Activated CD8-positive, alpha-beta T cell treated with anti-CD3 and anti-CD28 coated beads for 36 hours (primary cell): ENCODE measurements at places on chromosomes 2 and 18. TPM values are rescaled to one million over a fixed set of nuclear protein-coding genes. Genes with fewer than 3 reads are reported as not detected.

- H3K36me3 ChIP-seq = peaks cover 3% of the 10 kb centered on the region
- H3K4me3 ChIP-seq = no peak overlapping the region
- peaks cover 1% of the 10 kb centered on the region for H3K4me1 ChIP-seq
- DNase-seq = no peak
Measured at GRCh38 chr2:181066333-181066732, 85.9 kb downstream of the UBE2E3 start.

DNA sequence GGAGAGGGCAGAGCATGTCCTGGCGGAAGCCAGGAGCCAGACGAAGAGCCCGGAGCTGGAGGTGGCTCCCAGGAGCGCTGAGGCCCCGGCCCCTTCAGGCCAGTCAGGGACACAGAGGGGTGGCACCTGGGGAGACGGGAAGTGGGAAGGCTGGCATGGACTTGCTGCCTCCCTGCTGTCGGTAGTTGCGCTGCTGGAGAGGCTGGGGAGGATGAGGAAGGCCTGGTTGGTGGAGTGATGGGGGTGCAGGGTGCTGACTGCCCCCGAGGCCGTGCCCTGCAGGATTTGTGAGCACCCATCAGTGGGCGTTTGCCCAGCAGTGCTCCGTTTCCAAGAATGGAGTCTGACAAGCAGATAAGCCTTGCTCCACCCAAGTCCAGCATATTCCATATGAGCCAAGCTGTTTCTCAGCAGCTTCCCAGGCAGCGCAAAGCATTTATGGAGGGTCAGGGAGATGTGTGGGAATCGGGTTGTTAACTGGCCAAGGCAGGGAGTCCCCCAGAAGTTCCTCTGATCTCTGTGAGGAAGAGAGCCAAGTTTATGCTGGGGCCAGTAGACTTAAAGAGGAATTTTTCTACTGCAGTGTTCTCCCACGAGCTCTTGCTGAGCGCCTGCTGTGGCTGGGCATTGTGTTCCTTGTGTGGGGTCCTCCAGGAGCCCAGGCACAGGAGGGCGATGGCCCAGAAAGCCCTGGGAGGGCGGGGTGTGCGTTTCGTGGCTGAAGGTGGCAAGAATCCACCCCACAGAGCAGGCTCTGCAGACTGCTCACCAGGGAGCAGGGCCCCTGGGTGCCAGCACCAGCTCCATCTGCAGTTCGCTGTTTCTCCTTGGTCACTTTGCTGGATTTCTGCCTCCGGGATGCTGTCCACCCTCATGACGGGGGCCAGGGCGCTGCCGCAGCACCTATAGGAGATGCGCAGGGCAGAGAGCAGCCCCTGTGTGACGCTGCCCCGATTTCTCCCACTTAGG lies 250.2 kb downstream of the ALPK2 start:
- H3K4me3 ChIP-seq = no peak overlapping the region
- DNase-seq = no peak
- H3K27ac ChIP-seq = no peak overlapping the region
- H3K27me3 ChIP-seq = no peaks in the 10 kb centered on the region

Gene TMEFF2
- not detected for total RNA-seq

GRCh38 chr2:158979772-158980171 lies 11.3 kb downstream of the TANC1 start:
- no peaks in the 10 kb centered on the region for H3K36me3 ChIP-seq
- H3K4me1 ChIP-seq = no peaks in the 10 kb centered on the region
- H3K27me3 ChIP-seq = peaks cover 15% of the 10 kb centered on the region
- H3K27ac ChIP-seq = no peak overlapping the region
- no peak overlapping the region for H3K4me3 ChIP-seq
- no peak for DNase-seq

Gene MAP3K19
- not detected for total RNA-seq

DNA sequence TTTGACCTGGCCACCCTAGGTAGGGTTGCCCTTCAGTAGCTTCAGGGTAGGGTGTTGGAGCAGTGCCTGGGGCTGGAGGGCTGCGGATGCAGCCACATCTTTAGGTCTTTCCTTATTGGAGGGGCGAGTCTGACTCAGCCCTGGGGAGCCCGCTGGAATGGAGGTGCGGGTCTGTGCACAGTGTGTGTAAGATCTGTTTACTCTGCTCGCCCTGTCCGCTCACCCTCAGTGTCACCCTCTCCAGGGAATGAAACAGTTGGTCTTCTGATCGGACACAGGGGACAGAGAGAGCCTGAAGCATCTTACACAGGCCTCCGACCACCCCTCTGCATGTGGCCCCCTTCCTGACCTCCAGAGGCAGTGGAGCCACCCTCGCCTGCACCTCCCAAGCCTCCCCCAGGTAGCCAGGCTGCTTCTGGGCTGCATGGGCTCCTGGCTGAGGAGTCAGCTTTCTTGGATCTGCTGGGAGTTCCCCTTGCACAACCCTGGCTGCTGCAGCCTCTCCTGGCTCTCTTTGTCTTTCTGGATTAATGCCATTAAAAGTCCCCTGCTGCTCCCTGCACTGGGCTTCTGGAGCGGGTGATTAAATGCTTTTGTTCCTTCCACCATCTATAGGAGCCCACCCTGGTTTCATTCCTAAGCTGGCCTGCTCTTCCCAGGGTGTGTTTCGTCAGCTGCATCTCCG lies 82.6 kb downstream of the ASB1 start:
- H3K36me3 ChIP-seq = no peaks in the 10 kb centered on the region
- no peak overlapping the region for H3K27ac ChIP-seq
- H3K4me1 ChIP-seq = no peaks in the 10 kb centered on the region
- H3K27me3 ChIP-seq = no peaks in the 10 kb centered on the region
- H3K4me3 ChIP-seq = no peak overlapping the region

Gene IL36RN
- total RNA-seq = not detected

DNA sequence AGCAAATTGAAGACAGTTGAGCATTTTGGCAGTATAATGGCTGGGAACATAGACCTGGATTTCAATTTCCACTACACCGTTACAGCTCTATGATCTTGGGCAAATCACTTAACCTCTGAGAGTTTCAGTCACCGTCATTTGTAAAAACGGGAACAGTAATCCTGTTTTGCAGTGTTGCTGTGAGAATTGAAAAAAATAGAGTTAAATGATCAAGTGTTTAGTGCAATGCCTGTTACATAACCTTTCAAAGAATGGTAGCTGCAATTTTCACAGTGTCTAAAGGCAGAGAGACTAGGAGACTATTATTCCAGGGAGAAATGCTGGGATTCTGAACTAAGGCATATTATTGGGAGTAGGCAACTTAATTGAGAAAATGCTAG lies 2.0 kb downstream of the AGPS start:
- peaks cover 30% of the 10 kb centered on the region for H3K36me3 ChIP-seq
- no peak for DNase-seq
- no peaks in the 10 kb centered on the region for H3K27me3 ChIP-seq
- H3K4me3 ChIP-seq = peak overlapping the region; percentile 95

- H3K27me3 ChIP-seq = peaks cover 1% of the 10 kb centered on the region
- H3K27ac ChIP-seq = no peak overlapping the region
Measured at GRCh38 chr2:217983276-217984233, 19.2 kb downstream of the TNS1 start.

Gene ST8SIA3
- total RNA-seq = not detected

- H3K27ac ChIP-seq = no peak overlapping the region
- H3K4me1 ChIP-seq = peaks cover 7% of the 10 kb centered on the region
- DNase-seq = no peak
- H3K4me3 ChIP-seq = no peak overlapping the region
- peaks cover 8% of the 10 kb centered on the region for H3K27me3 ChIP-seq
- H3K36me3 ChIP-seq = no peaks in the 10 kb centered on the region
Measured at GRCh38 chr18:44598514-44598913, 82.2 kb upstream of the SETBP1 start.

- H3K36me3 ChIP-seq = no peaks in the 10 kb centered on the region
- DNase-seq = peak; percentile 81
- peaks cover 10% of the 10 kb centered on the region for H3K27me3 ChIP-seq
- no peak overlapping the region for H3K27ac ChIP-seq
- H3K4me1 ChIP-seq = no peaks in the 10 kb centered on the region
- no peak overlapping the region for H3K4me3 ChIP-seq
Measured at GRCh38 chr2:205885492-205886099, 200.4 kb downstream of the INO80D start.

DNA sequence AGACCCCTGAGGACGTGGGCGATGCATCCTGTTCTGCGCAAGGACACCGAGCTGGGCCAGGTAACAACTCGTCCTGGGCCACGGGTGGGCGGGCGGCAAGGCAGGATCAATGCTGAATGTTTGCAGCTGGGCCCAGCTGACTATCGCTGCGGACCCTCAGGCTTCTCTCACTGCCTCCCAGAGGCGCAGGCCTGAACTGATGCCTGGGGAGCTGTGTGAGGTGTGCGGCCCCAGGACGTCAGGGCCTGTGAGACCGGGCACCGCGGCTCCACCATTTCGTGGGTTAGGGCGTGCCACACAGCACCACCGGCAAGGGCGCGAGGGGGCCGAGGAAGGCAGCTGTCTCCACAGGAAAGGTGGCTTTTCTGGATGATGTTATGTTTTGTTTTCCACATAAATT lies 307.4 kb downstream of the NDUFA10 start:
- H3K27ac ChIP-seq = no peak overlapping the region
- H3K27me3 ChIP-seq = no peaks in the 10 kb centered on the region
- no peaks in the 10 kb centered on the region for H3K36me3 ChIP-seq
- no peak overlapping the region for H3K4me3 ChIP-seq
- H3K4me1 ChIP-seq = no peaks in the 10 kb centered on the region

Gene DNER
- not detected for total RNA-seq

Gene SFT2D3
- total RNA-seq = 4.4 TPM
